ENCODE measurements at places on chromosomes 7 and 10. TPM values are rescaled to one million over a fixed set of nuclear protein-coding genes. Genes with fewer than 3 reads are reported as not detected.

- no peak for DNase-seq
Measured at GRCh38 chr7:157205438-157205837, 66.7 kb downstream of the UBE3C start.

TRIM50 gene
- not detected for total RNA-seq

- peak; percentile 61 for DNase-seq
Measured at GRCh38 chr10:64091897-64092296, 570.7 kb downstream of the REEP3 start.

- DNase-seq = peak; percentile 50
Measured at GRCh38 chr10:5449823-5450222, 37.5 kb downstream of the NET1 start.

NOBOX gene
- total RNA-seq = not detected

ZNF316 gene
- 17.4 TPM for total RNA-seq

GRCh38 chr7:115299397-115300037, 377.6 kb downstream of the MDFIC start:
- DNase-seq = peak; percentile 76

- DNase-seq = no peak
Measured at GRCh38 chr10:62856021-62856420, 39.9 kb upstream of the EGR2 start.

- no peak for DNase-seq
Measured at GRCh38 chr10:5550621-5551530, 26.1 kb downstream of the CALML3 start.

DNA sequence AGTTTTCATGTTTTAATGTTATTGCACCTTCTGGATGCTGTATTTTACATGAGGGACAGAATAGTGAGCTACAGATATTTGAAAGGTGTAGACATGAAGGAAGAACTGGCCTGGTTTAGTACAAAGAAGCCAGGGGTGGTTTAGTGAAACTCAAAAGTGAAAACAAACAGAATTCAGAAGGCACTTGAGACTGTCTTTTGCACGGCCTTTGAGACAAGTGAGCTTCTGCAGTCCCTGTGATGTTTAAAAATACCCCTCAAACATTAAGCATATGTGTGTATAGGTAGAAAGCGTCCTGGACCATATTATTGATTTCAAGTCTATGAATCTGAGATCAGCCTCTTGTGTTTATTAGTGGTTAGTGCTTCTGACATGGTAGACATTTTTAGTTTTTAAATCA, 118.9 kb downstream of the CDK14 start:
- no peak for DNase-seq

- DNase-seq = no peak
Measured at GRCh38 chr10:104317726-104318299, 20.5 kb downstream of the ITPRIP start.

- no peak for DNase-seq
Measured at GRCh38 chr10:16182688-16183087, 254.1 kb upstream of the PTER start.

DNA sequence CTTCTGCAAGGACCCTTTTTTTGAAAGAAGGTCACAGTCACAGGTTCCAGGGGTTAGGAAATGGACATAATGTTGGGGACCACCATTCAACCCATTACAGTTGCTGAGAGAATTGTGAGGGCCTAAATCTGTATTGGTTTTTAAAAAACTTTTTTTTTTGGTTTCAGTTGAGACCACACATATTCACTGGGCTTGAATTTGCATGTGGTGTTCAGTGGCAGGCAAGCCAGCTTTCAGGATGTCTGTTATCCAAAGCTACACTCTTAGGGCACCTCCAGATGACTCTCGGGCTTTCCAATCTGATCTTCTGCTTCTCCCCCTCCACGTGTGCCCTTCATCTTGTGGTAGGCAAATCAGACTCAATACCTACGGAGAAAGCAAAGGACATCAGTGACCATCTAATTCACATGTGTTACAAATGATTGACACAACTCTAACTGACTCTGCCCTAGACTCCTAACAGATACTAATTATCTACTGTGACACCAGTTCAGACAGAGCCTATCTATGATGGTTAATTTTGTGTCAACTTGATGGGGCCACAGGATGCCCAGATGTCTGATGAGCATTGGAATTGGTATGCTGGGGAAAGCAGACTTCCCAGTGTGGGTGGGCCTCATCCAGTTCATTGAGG, 93.3 kb upstream of the ELMO1 start:
- DNase-seq = no peak

DNA sequence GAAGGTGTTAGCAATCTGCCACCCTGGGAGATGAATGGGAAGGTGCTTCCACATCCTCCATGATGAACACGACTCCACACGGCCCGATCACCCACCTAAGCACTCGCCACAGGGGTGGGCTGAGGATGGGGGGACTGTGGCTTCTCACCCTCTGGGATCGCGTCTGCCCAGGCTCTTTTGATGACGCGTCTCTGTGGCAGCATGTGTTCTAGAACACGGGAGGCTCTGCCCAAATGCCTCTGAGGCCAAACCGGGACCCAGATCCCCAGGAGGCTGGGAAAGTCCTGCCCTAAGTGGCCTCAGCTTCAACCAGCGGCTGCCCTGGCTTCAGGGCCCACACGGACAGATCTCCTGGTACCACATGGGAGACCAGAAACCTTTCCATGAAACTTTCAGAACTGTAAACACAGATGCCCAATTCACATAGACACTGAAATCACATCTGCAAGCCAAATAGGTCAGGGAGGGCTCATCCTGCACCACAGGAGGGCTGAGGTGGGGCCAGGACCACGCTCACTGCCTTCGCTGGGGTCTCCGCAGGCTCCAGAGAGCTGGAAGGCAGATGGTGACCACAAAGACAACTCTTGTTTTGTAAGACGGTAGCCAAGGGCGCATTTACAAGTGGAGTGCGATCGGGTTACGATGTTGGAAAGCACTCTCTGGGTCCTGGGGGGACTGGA, 200.6 kb downstream of the PTPRN2 start:
- no peak for DNase-seq

SPDYE11 gene
- total RNA-seq = not detected

GRCh38 chr7:23700046-23700445, 10.0 kb upstream of the STK31 start:
- DNase-seq = no peak

IFIT1B gene
- not detected for total RNA-seq

DNA sequence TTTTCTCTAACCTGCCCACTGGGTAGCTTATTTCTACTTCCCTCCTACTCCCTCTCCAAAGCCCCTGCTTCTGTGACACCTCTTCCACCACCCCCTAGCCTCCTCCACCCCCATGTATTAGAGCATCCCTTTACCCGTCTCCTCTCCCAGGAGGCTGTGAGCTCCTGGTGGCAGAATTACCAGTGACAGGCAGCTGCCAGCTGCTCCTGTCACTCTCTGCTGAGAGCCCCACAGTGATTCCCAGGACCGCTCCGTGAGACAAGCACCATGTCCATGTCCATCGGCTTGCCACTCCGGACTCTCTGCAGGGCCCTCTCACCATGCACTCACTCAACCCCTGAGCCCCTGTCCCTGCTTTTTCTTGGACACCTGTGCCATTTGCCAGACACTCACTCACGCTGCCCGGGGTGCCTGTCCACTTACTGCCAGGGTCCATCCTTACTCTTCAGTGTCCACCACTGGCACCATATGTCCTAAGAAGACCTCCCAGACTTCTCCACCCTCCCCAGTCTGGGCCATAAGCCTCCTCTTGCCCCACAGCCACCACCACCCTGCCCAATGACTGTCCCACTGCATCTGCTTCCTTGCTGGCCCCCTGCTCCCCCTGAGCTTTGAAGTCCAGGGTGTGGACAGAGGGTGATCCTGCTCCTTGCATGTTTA, 9.8 kb downstream of the WDFY4 start:
- no peak for DNase-seq

AOC1 gene
- total RNA-seq = 0.47 TPM

LMTK2 gene
- total RNA-seq = 26.8 TPM

GRCh38 chr10:77973276-77973675, 46.7 kb upstream of the DLG5 start:
- DNase-seq = no peak

DNA sequence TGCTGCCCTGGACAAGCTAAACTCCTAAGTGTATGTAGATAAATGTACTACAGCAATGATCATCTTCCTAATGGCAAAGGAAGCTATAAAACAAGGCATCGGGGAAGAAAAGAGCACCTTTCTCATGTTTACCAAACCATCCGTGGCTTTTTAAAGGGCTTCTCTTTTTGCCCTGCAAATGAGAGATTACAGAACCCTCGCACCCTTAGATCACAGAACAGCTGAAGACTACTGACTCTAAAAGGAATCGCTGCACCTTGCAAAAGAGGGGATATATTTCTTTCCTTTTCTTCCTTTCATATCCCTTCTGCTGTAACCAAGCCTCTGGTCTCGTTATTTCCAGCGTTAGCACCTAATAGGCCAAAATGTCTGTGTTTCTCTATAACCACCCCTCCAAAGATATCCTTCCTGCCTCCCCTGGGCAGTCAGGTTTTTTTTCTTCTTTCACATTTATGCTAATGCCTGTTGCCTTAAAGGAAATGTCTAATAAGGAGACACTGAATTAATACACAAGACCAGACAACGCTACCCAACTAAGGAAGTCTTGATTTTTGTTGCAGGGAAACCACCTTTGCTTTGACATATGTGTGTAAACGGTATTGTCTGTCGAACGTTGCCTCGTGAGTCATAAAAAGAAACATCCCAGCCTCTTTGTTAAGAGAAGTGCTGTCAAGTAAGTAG, 10.5 kb downstream of the ST8SIA6 start:
- DNase-seq = no peak
